ENCODE measurements at places on chromosomes 12 and 14.

GRCh38 chr12:10171973-10172728 lies at the start of gene OLR1:
Gene OLR1 (minus strand): TSS chr12:10172132. CDS start chr12:10172077, 55 bp downstream.
- no peak for DNase-seq

DNA sequence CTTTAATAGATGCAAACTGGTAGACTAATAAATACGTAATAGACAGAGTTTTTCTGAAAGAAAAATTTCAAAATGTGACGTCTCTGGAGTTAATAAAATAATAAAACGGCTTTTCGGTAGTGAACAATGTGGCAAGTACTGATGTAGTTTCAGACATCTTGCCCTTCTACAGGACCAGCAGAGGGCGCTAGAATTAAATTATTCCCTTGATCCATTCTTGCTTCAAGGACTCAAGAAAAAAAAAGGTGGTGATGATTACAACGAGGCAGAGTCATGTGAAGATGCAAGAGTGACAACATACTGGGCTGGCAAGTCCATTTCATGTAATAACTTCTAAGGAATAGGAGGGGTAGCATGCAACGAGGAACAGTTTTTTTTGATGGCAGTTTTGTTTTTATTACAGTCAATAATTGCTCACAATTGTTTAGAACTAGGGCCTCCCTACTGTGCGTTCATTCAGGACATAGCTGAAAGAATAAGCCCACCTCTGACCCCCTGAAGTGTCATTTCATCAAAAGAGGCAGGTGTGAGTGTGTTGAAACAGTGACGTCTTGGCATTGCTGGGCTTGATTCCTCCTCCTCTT lies 101.0 kb upstream of the GZMB start:
- DNase-seq, result peak; percentile 70

DNA sequence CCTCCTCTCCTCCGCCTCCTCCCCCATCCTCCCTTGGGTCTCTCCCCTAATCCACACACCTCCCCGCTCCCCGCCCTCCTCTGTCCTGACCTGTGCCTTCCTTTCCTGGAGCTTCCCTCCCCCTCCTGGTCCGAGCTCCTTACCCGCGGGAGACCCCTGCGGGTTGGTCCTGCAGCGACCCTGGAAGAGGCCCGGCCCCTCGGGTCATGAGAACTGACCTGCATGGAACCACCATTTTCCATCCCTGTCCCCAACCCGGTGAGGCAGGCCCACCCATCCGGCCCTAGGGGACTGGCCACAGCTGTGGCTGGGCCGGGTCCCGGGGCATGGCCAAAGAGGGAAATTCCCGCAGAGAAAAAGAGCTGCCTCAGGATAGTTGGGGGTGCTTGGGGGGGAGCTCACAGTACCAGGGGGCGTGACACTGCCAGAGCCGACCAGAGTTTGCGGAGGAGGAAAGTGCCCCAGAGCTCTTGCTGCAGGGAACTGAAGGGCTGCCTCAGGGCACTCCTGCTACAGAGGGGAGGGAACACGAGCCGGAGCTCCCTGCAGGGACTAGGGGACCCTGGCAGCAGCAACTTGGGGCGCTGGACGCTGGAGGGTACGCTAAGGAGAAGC lies 613 bp downstream of the ARHGEF40 start:
- DNase-seq, result peak; percentile 84

GRCh38 chr14:24909523-24910302 lies 140.2 kb downstream of the STXBP6 start:
- DNase-seq, result no peak

DNA sequence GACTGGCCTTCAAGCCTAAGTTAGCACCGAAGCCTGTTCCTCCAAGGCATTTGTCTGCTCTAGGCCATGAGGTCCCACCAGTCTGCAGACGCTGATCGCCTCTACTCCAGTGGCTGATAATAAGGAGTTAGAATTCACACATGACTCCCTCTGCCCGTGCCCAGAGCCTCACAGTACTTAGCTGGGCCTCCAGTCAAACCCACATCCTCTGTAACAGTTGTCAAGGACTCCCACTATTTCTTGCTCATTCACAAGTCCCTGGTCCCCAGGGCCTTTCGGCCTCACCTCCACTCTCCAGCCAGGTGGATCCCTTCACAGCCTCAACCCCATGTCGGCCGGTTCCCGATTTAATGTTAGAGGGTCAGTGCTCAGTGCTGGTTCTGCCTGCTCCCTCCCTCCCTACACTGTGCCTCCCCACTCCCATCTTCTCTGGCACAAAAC lies 6.3 kb upstream of the KRT5 start:
- no peak for DNase-seq

DNA sequence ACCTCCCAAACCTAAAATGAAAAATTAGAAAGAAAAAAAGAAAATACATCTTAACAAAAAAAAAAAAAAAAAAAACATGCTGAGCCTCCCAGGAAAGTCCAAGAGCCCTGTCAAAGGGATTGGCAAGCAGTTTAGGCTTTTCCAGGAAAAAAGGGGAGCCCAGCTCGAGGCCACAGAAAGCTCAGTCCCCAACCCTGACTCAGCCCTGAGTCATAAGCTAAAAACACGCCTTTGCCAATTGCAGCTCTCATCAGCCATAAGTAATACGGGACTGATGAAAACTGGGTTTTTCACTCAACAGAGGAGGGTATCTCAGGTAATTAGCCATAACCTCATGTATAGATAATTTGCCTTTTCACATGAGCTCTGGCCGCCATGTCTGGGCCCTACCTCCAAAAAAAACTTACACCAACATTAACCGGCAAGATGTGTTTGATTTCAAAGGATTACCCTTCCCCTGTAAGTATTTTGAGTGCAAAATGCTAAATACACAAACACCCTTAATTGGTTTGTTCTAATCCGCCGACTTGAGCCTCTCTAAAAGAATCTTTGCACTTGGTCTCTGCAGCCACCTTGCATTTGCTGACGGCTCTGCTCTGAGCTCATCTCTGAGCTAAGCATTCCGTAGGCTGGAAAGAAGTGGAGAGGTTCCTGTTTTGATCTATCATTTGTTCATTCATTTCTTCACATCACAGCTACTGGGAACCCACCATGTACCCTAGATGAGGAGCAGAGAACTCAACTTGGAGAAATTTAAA lies 319.2 kb downstream of the BCL11B start:
- no peak for DNase-seq

GRCh38 chr14:68574906-68575305 lies 218.0 kb downstream of the ZFP36L1 start:
- DNase-seq, result no peak

- no peak for DNase-seq
These were observed 22.8 kb downstream of the OTUB2 start for GRCh38 chr14:94048691-94049624.

DNA sequence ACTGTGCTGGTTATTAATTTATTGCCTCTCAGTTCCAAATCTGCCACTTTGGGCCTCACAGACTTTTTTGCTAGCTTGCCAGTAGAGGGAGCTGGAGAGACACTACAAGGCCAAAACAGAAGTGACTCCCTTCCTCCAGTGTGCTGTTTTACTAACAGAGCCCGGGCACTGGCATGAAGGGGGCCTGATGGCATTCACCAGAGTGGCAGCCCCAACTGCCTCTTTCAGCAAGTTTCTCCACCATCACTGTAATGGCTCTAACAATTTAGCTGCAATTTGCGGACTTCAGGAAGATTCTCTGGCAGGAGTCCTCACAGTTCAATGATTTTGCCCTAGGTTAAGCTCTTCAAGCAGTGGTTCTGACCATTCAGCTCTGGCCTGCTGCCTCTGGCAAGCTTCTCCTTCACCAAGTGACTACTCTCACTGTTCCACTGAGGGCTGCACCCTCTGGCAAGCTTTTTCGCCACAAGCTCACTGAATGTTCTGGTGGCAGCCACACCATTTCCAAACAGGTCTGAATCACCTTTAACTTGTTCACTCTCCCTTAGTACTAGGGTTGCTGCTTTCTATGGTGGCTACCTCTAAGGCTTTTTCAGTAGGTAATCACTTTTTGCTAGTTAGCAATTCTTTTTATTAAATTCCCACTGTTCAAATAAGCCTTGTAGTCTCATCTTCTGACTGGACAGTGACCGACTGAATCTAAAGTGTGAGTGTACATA lies 104.9 kb downstream of the ZC3H14 start:
- peak; percentile 72 for DNase-seq

GRCh38 chr12:12745576-12746211 lies 28.5 kb downstream of the CDKN1B start:
- DNase-seq, result no peak

GRCh38 chr12:112439769-112440168 lies 21.0 kb downstream of the PTPN11 start:
- DNase-seq, result no peak

GRCh38 chr12:52913431-52913821 lies 8.6 kb upstream of the KRT8 start:
- no peak for DNase-seq

- no peak for DNase-seq
These were observed 67.8 kb downstream of the METTL25 start for GRCh38 chr12:82426081-82426480.

- no peak for DNase-seq
These were observed 28.0 kb upstream of the OSBPL8 start for GRCh38 chr12:76587428-76588178.

DNA sequence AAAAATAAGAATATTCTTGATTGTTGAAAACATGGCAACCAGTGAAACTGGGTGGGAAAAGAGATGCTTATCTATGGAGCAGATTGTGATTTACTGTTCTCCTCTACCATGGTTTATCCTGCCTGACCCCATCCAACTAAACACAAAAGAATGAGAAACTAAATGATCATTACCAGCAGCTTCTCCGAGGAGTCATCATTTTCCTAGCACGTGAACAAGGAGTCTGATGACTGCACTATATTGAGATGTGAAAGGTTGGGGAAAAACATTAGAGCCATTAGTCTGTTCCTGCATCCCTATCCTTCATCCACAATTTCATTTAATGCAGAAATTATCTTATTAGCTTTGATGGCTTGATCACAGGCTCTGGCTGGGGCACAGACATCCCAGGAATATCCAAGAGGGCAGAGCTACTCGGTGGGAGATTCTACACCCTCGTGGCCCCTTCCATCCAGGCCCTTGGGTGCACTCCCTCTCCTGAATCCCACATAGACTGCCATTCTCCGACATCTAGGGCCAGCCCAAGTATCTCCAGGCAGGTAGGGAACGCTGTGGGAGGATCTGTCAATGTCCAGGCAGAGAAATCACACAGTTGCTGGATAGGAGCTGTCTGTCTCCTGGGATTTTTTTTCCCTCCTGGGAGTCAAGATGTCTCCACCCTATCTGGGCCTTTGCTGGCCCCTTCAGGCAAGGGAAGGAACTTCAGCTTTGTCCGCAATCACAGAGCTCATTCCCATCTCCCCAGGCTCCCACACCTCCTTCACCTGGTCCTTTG lies 43.3 kb upstream of the DHRS4 start:
- peak; percentile 48 for DNase-seq

DNA sequence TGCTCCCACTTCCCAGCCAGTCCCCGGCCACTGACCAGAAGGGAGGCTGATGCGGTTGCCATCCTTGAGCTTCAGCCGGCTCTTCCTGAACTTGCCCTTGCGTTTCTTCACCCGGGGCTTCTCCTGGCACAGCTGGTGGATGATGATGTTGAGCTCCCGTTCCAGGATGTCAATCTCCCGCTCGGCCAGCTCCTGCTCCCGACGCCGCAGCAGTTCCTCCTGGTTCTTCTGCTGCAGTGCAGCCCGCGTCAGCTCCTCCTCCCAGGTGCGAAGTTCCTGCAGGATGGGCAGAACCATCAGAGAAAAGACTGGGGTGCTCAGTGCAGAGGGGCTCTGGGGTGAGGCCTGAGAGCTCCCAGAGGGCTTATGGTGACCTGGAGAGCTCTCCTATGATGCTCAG lies 67.0 kb downstream of the MAP3K9 start:
- DNase-seq, result no peak

- DNase-seq, result no peak
These were observed 3.4 kb downstream of the RHOF start for GRCh38 chr12:121789800-121790728.

DNA sequence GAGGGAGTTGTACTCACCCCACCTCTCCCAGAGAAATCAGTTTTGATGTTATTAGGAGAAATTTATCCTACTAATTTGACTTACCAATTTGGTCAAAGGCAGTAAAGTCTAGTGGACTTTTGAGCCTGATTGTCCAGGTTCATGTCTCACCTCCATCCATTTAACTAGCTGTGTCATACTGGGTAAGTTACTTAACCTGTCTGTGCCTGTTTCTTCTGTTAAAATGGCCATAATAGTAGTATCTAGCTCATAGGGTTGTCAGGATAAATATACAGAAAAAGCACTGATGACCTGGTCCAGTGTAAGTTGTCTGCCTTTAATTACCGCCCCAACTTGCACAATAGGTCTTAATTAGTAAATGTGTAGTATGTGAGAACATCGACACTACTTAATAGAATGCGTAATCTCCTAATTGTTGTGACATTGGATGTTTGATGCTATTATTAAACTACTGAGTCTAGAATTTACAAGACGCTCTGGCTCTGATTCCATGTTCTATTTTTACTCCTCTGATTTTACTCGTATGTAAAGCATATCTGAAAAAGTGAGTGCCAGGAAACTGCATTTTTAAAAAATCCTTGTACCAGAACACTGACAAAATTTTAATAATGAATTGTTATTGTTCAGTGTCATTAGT lies 1.5 kb downstream of the RAB21 start:
- no peak for DNase-seq

DNA sequence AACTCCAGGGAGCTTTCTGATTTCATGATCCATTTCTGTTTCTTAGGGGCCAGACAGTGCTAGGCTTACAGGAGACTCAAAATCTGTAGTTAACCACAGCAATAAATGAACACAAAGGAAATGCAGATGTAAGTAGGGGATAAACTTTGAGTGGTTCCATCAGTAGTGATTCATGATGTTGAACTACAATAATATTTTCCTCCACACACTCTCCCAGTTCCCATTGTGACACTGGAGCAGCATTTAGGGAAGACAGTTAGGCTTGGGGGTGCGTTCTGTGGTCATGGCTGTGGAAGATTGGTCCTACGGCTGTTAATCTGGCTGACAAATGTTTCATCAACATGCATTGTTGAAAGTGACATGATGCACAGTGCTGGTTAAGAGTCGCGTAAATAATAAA lies 66.9 kb downstream of the HMGA2 start:
- no peak for DNase-seq

- DNase-seq, result peak; percentile 55
These were observed 17.4 kb downstream of the RPS6KL1 start for GRCh38 chr14:74905595-74906142.

GRCh38 chr12:27005495-27005894 lies 8.7 kb downstream of the TM7SF3 start:
- DNase-seq, result no peak

DNA sequence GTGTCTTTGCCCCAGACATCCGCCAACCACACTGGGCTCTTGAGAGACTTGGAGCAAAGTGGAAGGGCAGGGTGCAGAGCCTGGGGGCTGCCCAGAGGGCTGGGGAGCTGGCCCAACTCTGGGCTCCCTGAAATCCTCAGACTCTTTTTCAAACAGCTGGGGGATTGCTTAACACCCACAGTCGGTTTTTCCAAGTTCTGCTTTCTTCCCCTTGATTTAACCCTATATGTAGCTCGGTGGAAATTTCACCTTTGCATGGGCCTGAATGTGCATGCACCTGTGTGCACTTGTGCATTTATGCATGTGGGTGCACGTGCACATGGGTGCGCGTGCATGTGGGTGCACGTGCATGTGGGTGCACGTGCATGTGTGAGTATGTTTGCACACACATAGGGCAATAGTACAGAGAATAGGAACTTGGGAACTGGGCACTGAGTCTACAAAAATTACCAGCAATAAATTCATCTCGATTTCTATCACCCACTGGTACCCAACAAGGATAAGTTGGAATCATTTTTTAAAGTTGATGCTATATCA lies 52.3 kb upstream of the RFLNA start:
- no peak for DNase-seq

Measured in neuronal stem cell (in vitro differentiated cells).